ENCODE measurements at places on chromosomes 6 and 20.

- no peaks in the 10 kb centered on the region for H3K4me1 ChIP-seq
- no peaks in the 10 kb centered on the region for H3K27me3 ChIP-seq
- H3K4me3 ChIP-seq: no peak overlapping the region
These were observed 147.4 kb upstream of the MLN start for GRCh38 chr6:33950891-33951889.

DNA sequence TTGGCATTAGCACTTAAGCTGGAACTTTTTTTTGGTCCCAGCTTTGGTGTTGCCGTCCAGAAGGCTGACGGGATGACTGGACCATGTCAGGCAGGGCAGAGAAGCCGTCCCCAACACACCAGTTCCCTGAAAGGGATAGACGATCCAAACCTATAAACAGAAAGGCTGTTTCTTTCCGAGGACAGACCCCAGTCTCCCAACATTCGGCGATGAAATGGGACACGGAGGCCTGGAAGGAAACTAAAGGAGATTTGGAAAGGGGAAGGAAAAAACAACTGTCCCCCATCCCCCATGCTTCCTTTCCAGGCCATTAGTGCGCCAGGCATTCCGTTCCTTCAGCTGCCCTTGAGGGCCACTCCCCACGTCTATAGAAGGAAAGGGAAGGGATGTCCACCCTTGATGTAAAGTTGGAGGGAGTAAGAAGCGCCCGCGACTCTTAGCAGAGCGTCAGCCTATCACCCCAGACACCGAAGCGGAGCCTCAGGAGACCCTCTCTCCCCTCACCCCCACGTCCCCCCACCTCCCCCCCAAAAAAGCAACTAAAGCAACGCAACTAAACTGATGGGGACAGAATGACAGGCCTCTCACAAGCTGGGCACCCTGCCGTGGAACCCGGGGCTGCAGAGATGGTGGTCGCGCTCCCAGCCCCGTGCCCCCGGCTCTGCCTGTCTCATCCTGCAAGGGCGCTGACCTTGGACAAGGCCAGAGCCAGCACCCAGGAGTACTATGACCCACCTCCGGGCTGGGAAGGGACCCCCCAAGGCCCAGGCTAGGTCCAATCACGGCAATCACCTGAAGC is 638 bp downstream of the BLCAP start:
- no peaks in the 10 kb centered on the region for H3K27me3 ChIP-seq
- H3K27ac ChIP-seq: peak overlapping the region; percentile 98
- H3K4me1 ChIP-seq: peaks cover 23% of the 10 kb centered on the region
- H3K36me3 ChIP-seq: no peaks in the 10 kb centered on the region
- H3K4me3 ChIP-seq: peak overlapping the region; percentile 93

DNA sequence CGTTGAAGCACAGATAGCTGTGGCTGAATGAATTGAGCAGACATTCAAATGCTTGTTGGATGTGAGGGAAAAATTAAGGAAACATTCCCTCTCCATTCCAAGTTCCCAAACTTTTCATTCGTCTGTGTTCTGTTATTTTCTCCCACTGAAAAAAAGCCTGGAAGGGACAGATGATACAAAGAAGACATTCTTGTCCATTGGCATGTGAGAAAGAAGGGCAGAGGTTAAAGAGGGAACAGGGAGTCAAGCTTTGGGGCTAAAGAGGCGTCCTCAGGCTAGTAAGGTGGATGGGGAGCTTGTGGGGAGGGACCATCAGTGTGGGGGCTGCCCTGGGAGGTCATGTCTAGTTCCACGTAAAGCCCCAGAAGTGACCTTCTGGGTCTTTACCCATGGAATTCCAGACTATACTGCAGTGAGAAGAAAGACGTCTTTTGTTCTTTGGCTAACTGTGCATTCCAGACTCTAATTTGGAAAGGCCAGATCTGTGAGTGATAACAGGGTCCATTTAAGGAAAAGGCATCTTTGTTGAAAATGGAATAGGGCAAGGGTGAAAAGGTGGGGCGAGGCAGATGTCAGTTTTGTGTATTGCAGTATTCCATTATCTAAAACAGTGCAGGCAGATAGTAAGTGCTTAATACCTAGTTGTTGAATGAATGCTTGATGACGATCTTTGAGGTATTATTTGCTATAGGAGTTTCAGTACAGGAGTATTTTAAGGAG is 117.5 kb downstream of the SOX4 start:
- DNase-seq: no peak
- no peaks in the 10 kb centered on the region for H3K4me1 ChIP-seq
- H3K36me3 ChIP-seq: no peaks in the 10 kb centered on the region
- no peaks in the 10 kb centered on the region for H3K27me3 ChIP-seq
- H3K4me3 ChIP-seq: no peak overlapping the region

- DNase-seq: no peak
- H3K4me1 ChIP-seq: no peaks in the 10 kb centered on the region
- H3K4me3 ChIP-seq: no peak overlapping the region
These were observed 208.8 kb downstream of the TFAP2B start for GRCh38 chr6:51027283-51028065.

GRCh38 chr6:37205175-37205996 is 35.4 kb downstream of the PIM1 start:
- no peaks in the 10 kb centered on the region for H3K27me3 ChIP-seq
- no peak overlapping the region for H3K4me3 ChIP-seq
- peaks cover 35% of the 10 kb centered on the region for H3K4me1 ChIP-seq
- no peak overlapping the region for H3K27ac ChIP-seq
